ENCODE measurements at places on chromosomes 13 and 19. TPM values are rescaled to one million over a fixed set of nuclear protein-coding genes. Genes with fewer than 3 reads are reported as not detected.

NCCRP1 gene
- polyA plus RNA-seq = not detected

SRRM5 gene
- not detected for polyA plus RNA-seq

- no peak overlapping the region for H3K4me3 ChIP-seq
- H3K4me1 ChIP-seq = no peaks in the 10 kb centered on the region
- no peaks in the 10 kb centered on the region for H3K27me3 ChIP-seq
- H3K27ac ChIP-seq = no peak overlapping the region
- no peaks in the 10 kb centered on the region for H3K36me3 ChIP-seq
Measured at GRCh38 chr13:105084931-105085330, 1450.5 kb downstream of the EFNB2 start.

GRCh38 chr19:18441804-18442788 lies 4.2 kb upstream of the ISYNA1 start:
- peaks cover 11% of the 10 kb centered on the region for H3K4me1 ChIP-seq
- H3K27ac ChIP-seq = no peak overlapping the region
- H3K36me3 ChIP-seq = peaks cover 44% of the 10 kb centered on the region
- H3K27me3 ChIP-seq = no peaks in the 10 kb centered on the region
- no peak for DNase-seq
- H3K4me3 ChIP-seq = no peak overlapping the region

GRCh38 chr19:55384920-55385723 lies 610 bp upstream of the RPL28 start:
- peak overlapping the region; percentile 63 for H3K27ac ChIP-seq
- peak overlapping the region; percentile 43 for H3K4me3 ChIP-seq
- peak; percentile 88 for DNase-seq
- H3K27me3 ChIP-seq = no peaks in the 10 kb centered on the region
- H3K4me1 ChIP-seq = peaks cover 56% of the 10 kb centered on the region

DNA sequence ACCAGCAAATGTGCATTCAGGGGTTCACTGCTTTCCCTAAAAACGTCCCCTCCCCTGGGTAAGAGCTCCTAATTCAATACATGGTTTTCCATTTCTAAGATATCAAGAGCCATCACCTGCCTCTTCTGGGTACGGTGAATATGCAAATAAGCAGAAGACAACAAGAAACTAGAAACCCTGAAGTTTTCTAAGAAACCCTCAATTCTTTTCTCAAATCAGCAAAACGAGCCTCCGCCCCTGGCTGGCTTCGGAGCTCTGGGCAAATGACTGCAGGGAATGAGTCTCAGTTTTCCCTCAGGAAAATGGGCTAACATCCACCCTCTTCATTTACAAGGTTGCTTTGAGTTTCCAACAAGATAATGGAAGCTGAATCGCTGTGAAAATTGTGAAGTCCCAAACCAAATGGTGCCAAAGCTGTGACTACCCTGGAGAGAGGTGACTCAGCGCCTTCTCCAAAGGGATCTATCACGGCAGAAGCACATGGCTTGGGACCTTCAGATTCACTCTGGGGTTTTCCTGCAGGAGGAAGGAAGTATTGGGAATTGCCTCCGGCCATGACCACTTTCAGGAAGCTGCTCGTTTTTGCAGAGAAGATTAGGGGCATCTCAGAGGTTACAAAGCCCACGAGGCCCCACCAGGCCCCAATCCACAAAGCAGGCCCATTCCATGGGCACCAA lies 26.6 kb downstream of the KLF2 start:
- no peak overlapping the region for H3K4me3 ChIP-seq
- no peak for DNase-seq
- H3K36me3 ChIP-seq = no peaks in the 10 kb centered on the region
- H3K27ac ChIP-seq = no peak overlapping the region

DNA sequence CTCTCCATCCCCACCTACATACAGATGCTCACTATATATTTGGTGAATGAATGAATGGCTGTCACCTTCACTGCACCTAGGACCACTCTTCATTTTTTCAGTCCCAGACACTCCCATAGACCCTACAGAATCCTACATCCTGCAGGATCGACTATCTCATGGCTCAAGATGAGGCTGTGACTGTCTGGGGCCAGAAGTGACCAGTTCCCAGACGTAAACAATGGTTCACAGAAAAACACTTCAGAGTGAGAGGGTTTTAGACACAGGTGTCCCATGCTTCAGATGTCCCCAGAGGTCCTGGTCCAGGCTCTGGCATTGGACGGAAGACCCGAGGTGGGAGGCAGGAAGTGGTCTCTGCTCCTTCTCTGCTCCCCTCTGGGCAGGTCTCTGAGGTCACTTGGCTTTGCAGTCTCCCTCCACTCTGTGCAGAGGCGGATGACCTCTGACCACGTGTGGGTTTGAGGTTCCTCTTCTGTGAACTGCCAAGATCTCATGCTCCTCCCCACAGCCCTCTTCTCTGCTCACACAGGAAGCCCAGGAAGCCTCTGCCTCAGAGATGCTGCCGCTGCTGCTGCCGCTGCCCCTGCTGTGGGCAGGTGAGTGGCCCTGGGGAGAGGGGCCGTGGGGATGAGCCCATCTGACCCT lies 24.9 kb downstream of the SIGLEC7 start:
- H3K4me1 ChIP-seq = peaks cover 19% of the 10 kb centered on the region
- DNase-seq = peak; percentile 70
- H3K27ac ChIP-seq = peak overlapping the region; percentile 2
- no peaks in the 10 kb centered on the region for H3K27me3 ChIP-seq
- no peaks in the 10 kb centered on the region for H3K36me3 ChIP-seq

- H3K4me3 ChIP-seq = peak overlapping the region; percentile 28
- H3K4me1 ChIP-seq = peaks cover 90% of the 10 kb centered on the region
- H3K27ac ChIP-seq = peak overlapping the region; percentile 100
- H3K36me3 ChIP-seq = peaks cover 22% of the 10 kb centered on the region
Measured at GRCh38 chr19:42199440-42200115, 17.9 kb downstream of the DEDD2 start.

GRCh38 chr19:1275976-1276627 lies 772 bp downstream of the FAM174C start:
- peak overlapping the region; percentile 71 for H3K4me3 ChIP-seq
- H3K27me3 ChIP-seq = no peaks in the 10 kb centered on the region
- peak overlapping the region; percentile 89 for H3K27ac ChIP-seq

DNA sequence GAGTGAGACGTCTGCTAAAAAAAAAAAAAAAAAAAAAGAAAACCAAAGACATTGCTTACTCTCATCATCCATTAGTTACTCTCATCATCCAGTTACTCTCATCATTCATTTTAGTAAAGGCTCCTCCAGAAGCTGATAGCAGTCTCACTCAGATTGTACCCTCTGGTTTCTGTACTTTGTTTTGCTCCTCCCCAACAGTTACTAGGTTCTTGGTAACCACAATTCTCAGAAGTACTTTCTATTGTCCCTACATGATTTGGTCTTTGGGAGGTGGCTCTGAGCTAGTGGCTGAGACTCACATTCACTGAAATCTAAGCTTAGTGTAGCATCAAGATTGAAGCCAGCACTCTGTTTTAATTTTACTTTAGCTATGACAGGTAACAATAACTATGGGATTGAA lies 14.3 kb downstream of the ERICH4 start:
- no peak for DNase-seq
- H3K4me3 ChIP-seq = no peak overlapping the region
- peaks cover 18% of the 10 kb centered on the region for H3K27me3 ChIP-seq
- no peak overlapping the region for H3K27ac ChIP-seq
- no peaks in the 10 kb centered on the region for H3K4me1 ChIP-seq

Data from CD14-positive monocyte (primary cell).